ENCODE measurements at places on chromosomes 1 and 21. TPM values are rescaled to one million over a fixed set of nuclear protein-coding genes. Genes with fewer than 3 reads are reported as not detected.

The CRYBG2 gene
- total RNA-seq: not detected

The VTCN1 gene
- total RNA-seq: not detected

DNA sequence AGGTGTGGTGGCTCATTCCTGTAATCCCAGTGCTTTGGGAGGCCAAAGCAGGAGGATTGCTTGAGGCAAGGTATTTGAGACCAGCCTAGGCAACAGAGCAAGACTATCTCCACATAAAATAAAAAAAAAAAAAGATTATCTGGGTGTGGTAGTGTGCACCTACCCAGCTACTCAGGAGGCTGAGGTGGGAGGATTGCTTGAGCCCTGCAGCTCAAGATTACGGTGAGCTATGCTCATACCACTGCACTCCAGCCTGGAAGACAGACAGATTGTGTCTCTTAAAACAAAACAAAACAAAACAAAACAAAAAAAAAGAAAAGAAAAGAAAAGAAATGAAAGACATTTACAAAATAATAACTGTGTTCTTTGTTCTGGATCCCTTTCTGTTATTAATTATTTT, 6.1 kb upstream of the TLCD4 start:
- no peak for DNase-seq

The A3GALT2 gene
- not detected for total RNA-seq

GRCh38 chr1:38644092-38644491, 215.5 kb downstream of the RRAGC start:
- no peak for DNase-seq

- no peak for DNase-seq
Measured at GRCh38 chr1:112342558-112342957, 53.5 kb upstream of the CTTNBP2NL start.

DNA sequence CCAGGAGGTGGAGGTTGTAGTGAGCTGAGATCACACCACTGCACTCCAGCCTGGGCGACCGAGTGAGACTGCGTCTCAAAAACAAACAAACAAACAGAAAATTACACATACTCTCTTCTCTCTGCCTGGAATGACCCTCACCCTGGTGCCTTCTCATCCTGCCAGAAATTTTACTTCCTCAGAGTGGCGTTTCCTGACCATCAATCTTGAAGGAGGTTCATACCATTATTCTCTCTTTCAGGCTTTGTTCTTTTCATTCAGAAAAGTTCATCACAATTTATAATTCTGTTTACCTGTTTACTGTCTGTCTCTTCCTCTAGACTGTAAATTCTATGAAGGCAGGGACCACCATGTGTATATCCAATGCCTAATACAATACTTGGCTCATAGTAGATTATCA, 79.3 kb downstream of the RPS6KA1 start:
- DNase-seq: no peak

GRCh38 chr21:41442481-41443186, 16.6 kb downstream of the MX1 start:
- no peak for DNase-seq

- no peak for DNase-seq
Measured at GRCh38 chr21:45265721-45266517, 21.8 kb downstream of the POFUT2 start.

- DNase-seq: no peak
Measured at GRCh38 chr1:220060876-220061275, 14.6 kb upstream of the EPRS1 start.

The LCE3D gene
- total RNA-seq: not detected

DNA sequence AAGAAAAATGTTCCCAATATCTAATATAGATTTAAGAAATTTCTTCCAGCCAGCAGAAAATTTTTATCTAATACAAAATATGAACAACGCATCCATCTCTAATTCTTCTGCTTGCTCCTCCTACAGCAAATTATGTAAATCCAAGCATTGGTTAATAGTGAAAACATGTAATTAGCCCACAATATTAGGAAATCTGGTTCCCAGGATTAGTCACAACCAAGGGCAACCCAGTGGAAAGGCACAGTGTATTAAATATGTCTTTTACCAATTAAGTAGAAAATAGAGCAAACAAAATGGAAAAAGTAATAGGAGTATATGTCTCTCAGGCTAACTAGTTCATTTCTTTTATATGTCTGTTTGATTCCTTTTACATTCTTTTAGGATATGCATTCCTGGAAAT, 59.4 kb upstream of the IFI44L start:
- DNase-seq: no peak

DNA sequence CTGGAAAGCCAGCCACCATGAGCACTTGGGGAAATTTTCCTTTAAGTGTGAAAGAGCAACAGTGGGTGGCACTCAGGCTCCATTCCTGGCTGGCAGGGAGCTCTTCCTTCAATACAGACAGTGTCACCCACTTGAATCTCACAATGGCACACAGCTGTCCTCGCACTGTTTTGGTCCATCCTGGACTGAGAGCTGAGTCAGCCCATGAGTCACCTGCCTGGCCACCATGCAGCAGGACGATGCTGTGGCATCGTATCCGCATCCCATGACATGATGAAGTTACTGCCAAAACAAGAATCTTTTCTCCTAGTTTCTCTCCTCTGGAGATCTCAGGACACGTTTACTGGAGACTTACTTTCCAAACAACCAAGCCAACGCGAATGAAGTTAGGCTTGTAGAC, 6.0 kb downstream of the TMPRSS2 start:
- no peak for DNase-seq

The SPRR1A gene
- not detected for total RNA-seq

All from omental fat pad (tissue), 4 donors.